ENCODE measurements at places on chromosomes 2 and 18.

GRCh38 chr2:36456227-36457175 lies 100.9 kb downstream of the CRIM1 start:
- no peak for DNase-seq

DNA sequence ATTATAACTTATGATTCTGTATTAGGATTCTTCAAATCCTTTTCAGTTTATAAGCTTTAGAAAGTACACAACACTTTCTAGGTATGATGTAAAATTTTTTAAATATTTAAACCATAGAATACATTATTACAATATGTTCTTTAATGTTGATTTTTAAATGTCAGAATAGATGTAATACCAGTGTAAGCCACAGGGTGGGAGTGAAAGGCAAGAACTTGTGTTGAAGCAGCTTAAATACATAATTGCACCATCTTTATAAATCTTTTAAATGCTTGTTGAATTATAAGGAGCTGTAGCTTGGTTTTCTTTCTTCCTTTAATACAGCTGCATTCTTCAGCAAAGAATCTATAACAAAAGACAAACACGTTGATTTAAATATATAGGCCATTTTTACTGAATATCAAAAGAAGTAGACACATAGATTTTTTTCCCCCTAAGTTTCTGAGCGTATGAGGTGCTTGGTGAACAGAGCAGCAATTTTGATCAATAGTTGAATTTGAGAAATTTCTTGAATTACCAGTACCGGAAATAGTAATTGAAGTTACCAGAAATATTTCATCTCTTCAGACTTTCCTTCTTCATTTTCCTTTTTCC lies 63.0 kb downstream of the TANK start:
- DNase-seq = peak; percentile 46

GRCh38 chr2:46770622-46771021 lies 145.0 kb downstream of the MCFD2 start:
- no peak for DNase-seq

- no peak for DNase-seq
These were observed 289.7 kb downstream of the MYT1L start for GRCh38 chr2:2041256-2041824.

GRCh38 chr2:240554767-240555493 lies 2.9 kb downstream of the ANKMY1 start:
- DNase-seq = no peak

GRCh38 chr2:100257939-100258338 lies 64.4 kb downstream of the LONRF2 start:
- no peak for DNase-seq

- DNase-seq = no peak
These were observed 9.2 kb upstream of the IL1R2 start for GRCh38 chr2:101982495-101983029.

GRCh38 chr2:90207454-90208058 lies 1516.1 kb downstream of the RPIA start:
- peak; percentile 47 for DNase-seq
